ENCODE measurements at places on chromosomes 11 and 22.

GRCh38 chr11:9609841-9610240 lies 36.4 kb downstream of the WEE1 start:
- no peak for DNase-seq

DNA sequence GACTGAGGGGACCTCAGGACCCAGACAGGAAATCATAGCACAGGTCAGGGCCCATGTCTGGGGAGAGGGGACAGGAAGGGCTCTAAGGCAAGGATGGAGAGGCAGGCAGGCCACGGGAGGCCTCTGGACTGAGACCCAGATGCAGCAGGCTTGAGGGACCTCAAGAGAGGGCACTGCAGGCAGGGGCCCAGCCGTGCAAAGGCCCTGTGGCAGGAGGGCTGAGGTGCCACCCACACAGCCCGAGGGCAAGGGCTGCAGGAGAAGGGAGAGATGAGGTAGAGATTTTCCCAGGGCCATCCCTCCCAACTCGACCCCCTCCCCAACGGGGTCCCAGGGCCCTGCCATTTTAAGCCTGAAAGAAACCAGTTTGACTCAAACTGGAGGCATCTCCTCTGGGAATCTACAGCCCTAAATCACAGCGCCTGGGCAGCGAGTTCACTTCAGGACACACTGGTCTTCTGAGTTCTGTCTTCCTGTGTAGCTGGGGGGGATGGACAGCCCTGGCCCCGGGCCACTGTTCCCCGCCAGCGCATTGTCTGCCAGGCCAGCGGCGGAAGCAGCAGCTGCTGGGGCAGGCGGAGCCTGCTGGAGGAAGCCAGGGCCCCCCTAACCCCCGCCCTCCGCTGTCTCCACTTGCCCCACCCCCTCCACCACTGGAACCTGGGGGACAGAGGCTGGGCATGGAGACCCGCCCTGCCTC lies 20.3 kb upstream of the WNT7B start:
- no peak for DNase-seq

DNA sequence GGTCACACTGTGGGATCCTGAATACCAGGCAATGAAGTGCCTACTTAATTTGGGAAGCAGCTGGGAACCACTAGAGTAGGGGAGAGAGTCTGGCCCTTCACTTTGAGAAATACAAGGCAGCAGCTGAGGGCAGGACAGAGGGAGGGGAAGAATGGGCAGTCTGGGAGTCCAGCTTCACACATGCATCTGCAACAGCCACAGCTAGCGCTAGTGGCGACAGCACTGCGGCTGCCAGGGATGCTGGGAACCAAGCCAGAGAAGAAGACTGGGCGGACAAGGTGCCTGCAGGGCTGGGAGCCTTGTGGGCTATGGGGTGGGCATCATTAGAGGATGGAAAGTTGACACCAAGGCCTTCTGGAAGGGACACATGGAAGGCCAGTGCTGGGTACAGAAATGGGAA lies 15.8 kb downstream of the SCUBE2 start:
- no peak for DNase-seq

- no peak for DNase-seq
These were observed 298.8 kb downstream of the SWAP70 start for GRCh38 chr11:9962722-9963121.

DNA sequence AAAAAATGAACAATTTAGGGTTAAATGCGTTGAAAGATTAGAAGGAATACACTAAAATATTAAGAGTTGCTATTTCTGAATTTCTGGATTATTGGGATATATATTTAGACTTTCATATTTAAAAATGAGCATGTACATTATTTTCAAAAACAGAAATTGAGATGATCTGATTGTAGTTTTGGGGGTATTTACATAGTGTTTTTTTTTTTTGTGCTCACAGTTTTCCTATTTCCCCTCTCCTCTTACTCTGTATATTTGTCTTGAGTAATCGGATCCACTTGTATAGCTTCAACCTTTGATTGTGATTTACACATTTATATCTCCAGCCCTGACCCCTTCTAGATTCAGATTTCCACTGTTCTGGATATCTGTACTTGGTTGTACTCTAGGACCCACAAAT lies 5.3 kb downstream of the USP47 start:
- DNase-seq: no peak

- DNase-seq: no peak
These were observed 141.2 kb downstream of the MIAT start for GRCh38 chr22:26798462-26799065.

Measured in caudate nucleus (tissue), 63 donors.